CD8-positive, alpha-beta T cell (primary cell): ENCODE measurements at places on chromosomes 2 and 18.
A peak's percentile ranks its signal among the peaks of the same experiment; 100 is the strongest.

DNA sequence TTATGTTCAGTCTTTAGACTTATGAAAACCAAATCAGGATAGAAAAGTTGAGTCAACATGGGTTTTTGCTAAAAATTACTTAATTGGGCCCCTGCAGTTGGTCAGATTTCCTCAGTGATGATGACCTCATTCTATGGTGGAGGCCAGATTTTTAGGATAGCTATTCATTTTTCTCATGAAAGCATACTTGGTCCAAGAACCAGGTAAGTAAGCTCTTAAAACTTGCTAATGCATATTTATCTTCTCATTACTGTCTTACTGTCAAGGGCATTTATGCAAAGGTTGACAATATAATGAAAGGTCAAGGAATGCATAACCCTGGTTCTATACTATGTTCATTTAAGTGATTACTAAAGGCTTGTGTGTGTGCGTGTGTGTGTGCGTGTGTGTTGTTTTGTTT, 650.6 kb downstream of the SATB2 start:
- DNase-seq, result no peak

GRCh38 chr18:45359275-45360009, 255.8 kb upstream of the SLC14A2 start:
- no peak for DNase-seq

GRCh38 chr18:172361-172760, 14.0 kb downstream of the USP14 start:
- no peak for DNase-seq

DNA sequence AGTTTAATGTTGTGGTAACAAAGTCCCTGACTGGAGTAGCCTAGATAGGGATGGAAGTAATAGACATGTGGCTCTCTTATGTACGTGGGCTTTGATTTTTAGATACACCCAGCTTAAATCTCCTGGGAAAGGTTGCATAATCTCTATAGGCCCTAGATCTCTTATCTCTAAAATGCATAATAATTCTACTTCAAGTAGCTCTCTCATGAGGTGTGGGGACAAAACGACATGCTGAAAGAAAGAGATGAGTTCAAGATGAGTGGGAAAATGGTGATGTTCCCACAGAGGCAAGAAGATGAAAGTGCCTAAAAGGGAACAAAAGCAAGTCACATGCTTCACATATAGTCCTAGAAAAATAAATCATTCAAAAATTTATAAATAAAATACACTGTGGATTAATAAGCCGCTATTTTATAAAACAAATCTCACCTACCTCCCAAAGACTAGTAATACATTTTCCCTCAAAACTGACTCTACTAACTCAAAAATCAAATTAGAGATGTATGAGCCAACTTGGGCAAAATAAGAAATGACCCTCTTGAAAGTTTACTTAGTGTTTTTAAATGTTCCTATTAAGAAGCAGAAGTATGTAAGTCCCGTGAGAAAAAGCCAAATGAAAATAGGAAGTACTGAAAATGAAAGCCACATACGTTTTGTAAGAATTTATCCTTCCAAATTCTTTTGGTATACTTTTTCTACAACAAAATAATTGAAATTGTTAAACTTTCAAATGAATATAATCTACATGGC, 148.2 kb upstream of the ITGA4 start:
- no peak for DNase-seq

- DNase-seq, result no peak
Observed at GRCh38 chr2:217179854-217180253, 320.0 kb upstream of the TNP1 start.

DNA sequence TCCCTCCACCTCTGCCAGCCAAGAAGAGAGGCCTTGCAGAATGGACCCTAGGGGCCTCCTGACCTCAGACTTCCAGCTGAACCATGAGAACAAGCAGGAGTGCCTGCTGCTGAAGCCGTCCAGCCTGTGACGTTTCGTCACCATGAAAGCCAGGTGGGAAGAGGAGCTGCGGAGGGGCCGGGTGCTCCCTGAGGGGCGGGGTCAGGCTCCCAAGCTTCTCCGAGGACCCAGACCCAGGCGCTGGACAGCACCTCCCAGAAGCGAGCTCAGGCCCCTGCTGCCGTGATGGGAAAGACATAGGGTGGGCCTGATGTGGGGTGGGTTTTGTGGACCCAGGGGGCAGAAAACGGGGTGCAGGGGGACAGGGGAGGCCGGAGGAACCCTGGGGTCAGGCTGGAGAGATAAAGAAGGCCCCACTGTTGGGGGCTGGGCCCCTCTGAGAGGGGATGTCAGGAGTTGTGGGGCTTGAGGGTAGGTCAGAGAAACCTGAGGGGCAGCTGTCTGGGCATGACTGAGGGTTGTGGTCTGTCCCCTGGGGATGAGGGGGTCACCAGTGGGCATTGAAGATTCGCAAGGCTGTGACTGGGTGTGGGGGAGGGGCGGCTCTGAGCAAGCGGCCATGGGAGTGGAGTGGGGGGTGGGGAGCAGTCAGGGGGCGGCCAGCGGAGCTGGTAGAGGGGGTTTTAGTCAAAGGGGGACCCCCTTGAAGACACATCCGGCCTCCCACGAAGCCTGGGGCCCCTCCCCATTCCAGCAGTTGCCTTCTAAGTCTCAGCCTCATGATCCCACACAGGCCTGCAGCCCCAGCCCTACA, 73.4 kb upstream of the ODC1 start:
- DNase-seq, result no peak

- DNase-seq, result no peak
Observed at GRCh38 chr2:33158482-33159003, 211.8 kb downstream of the LTBP1 start.

GRCh38 chr18:74546751-74547530, 12.6 kb downstream of the CNDP1 start:
- no peak for DNase-seq

GRCh38 chr2:58535182-58535581, 294.1 kb upstream of the FANCL start:
- no peak for DNase-seq

DNA sequence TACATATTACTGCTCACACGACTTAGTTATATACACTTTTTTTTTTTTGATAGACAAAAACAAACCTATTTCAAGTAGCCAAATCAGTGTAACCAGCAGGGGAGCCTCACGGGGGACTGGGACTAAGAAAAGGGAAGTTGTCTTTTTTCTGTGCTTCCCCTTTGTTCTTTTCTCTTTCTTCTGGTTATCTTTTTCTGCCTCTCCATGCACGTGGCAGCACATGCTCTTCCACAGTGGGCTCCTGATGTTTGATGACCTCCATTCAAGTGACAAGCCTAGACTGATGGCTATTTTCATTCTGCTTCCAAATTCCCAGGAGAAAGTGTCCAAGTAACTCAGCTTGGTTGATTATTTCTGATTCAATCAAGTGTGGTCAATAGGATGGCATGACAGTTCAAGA, 98.2 kb upstream of the STK39 start:
- no peak for DNase-seq

GRCh38 chr18:30999887-31000628, 42.5 kb downstream of the DSC3 start:
- no peak for DNase-seq

DNA sequence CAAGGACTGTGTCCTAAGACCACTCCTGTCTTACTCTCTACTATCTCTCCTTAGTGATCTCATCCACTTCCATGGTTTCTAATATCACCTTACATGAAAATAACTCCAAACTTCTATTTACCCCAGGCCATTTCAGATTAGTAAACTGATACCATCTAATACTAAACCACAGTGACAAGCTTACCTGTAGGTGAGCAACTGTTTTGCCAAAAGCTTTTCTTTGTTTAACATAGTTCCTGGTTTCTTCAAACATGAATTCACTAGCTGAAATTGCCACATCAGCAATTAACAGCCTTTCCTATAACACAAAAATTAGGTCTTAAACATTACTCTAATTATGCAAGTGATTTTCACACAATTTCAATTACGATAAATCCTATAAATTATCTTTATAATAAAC, 22.1 kb downstream of the ACADL start:
- no peak for DNase-seq

DNA sequence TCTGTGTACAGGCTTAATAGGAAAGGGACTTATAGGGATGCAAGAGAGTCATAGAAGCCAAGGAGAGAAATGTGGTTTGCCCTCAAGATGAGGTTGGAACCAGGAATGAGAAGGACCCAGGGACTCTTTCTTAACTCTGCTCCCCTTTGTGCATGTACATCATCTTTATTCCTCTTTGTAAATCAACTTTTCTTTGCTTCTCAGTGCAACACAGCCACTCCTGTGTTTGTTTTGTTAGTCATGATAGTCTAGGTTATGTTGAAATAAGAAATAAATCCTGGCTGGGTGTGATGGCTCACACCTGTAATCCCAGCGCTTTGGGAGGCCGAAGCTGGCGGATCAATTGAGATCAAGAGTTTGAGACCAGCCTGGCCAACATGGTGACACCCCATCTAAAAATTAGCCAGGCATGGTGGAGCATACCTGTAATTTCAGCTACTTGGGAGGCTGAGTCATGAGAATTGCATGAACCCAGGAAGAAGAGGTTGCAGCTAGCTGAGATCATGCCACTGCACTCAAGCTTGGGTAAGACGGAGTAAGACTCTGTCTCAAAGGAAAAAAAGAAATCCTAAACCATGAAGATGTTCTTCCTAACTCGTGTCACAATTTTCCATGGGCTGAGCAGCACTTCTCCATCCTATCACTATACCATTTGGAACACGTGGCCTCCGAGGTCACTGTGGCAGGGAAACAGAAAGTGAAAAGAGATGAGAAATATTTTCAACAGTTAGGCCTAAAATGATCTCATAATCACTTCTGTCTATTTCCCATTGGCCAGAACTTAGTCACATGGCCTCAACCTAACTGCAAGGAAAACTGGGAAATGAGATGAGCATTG, 73.0 kb upstream of the TMEM17 start:
- DNase-seq, result no peak

DNA sequence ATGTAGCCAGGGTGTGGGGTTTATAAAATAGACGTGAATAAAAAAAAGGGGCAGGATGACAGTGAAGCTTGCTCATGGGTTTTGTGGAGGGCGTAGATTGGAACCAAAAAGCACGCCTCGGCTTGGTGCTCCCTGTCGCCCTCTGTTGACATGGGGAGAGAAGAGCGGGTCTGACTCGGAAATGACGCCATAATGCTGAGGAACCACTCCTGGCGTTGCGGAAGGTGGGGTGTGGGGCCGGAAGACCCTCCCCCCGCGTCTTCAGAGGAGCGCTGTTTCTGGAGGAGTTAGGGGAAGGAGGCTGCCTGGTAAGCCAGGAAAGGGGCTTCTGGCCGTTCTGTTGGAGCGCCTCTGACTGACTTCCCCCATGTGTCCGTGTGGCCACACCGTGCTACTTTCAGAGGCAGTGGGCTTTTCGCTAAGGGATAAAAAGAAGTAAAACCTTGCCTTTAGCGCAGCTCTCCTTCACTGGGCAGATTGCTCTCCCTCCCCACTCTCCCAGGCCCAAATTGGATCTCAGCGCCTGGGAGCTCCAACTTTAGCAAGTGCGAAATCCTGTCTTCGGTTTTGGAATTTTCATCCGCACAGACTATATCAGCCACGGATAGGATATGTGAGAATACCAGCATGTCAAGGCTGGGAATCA, 42.8 kb downstream of the PLEKHA3 start:
- peak; percentile 68 for DNase-seq

GRCh38 chr2:67829470-67829869, 233.3 kb downstream of the C1D start:
- no peak for DNase-seq

DNA sequence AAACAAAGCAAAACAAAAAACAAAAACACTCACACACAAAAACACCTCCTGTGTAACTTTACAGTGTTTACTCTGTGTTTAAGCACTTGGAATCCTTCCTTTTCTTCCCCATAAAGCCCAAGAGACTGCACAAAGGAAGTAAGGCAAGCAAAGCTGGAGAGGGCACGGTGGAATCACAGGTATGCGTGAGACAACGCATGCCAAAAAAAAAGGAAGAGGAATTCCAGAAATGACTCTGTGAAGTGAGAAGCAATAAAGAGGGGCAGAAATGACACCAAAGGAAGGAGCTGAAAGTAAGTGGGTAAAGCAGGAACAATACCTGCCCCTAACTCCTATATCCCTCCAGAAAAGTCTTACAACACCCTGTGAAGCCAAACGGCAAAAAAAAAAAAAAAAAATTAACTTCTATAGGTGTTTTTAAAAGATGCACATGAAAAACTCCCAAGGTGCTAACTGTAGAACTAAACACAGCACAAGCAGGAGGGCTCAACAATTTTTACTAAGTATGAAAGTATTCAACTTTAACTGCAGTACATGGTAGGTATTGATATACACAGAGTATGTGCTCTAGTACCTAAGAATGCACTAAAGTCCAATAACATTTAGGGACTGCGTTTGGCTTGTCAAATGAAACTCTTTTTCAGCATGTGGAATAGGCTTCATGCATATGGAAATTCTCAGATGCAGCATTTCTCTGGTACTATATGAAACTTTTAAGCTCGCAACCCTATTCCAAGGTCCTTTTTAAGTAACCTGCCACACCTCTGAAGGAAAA, 9.1 kb downstream of the RND3 start:
- DNase-seq, result no peak

DNA sequence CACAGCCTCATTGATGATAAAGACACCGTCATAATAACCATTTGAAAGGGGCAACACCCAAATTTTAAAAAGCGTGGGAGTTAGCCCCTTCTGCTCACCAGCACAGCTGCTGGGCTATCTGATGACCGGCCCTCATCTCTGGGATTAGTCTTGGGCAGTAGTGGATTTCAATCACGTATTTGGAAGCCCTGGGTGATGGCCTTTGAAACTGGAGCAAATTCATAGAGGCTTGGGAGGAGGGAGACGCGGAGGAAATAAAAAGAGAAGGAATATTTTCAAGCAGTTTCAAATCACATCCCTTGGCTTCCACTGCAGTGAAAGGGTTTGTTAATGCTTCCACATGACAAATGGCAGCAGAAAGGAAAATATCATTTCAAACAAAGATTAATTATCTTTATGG, 357.8 kb downstream of the ZNF516 start:
- no peak for DNase-seq

DNA sequence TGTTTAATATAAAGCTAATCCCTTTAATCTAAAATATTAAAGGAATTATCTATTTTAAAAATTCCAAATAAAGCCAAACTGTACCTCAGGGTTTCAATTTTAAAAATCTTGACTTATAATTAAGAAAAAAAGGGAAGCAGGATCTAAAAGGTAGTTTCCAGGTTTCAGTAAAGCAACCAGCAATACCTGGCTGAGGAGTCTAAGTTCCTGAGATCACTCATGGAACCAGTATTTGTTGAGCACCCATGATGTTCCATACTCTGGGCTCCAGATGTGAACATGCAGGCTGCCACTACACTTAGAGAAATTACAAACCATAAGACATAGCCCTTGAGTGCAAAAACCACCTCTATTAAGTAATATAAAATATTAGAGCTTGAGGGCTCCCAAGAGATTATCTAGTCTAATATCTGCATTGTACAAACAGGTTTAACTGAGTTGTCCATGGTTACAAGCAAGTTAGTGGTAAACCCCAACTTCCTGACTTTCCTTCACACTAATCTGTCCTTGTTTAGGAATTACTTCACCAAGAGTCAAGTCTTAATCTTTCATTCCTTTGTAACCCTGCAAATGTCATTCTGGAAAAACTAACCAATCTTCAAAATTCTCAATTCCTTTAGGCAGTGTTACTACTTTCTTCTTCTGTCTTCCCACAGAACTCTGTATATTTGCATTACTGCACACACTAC, 49.2 kb downstream of the CLASP1 start:
- no peak for DNase-seq
